ENCODE measurements at places on chromosomes 4 and X.

DNA sequence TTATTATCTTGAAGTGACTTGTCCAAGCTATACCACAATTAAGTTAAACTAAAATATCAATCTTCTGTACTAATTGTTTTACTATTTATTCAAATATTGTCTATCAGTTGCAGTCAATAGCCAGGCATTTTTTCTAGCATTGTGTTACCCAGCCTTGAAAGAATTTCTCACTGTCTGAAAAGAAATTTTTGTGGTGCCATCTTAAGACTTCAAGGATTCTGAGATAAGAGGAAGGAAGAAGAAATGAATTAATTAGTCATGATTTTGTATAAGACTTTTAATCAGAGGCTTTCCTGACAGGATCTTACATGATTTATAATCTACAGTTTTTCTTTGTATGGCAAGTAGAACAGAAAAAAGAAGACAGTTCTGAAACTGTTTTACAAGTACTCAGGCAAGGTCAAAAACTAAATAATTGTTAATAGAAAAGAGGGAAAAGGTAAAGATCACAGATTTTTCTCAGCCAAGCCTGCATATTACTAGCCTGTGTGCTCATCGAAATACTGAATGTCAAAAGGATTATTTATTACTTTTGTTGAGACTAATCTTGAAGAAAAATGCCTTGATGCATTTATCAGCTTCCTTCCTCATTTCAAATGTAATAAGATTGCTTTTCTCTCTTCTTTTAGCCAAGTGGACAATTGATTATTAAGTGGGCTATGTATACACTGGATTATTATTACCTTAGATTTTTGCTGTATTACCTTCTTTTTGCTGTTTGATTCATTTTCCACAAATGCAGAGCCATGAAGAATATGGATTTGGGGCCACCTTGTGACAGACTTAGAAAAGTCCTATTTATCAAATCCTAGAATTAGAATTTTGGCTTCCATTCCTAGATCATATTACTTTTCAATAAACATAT lies 53.8 kb downstream of the CXCL1 start:
- H3K27ac ChIP-seq = peak overlapping the region; percentile 43
- H3K4me3 ChIP-seq = no peak overlapping the region
- DNase-seq = peak; percentile 54
- H3K36me3 ChIP-seq = no peaks in the 10 kb centered on the region

DNA sequence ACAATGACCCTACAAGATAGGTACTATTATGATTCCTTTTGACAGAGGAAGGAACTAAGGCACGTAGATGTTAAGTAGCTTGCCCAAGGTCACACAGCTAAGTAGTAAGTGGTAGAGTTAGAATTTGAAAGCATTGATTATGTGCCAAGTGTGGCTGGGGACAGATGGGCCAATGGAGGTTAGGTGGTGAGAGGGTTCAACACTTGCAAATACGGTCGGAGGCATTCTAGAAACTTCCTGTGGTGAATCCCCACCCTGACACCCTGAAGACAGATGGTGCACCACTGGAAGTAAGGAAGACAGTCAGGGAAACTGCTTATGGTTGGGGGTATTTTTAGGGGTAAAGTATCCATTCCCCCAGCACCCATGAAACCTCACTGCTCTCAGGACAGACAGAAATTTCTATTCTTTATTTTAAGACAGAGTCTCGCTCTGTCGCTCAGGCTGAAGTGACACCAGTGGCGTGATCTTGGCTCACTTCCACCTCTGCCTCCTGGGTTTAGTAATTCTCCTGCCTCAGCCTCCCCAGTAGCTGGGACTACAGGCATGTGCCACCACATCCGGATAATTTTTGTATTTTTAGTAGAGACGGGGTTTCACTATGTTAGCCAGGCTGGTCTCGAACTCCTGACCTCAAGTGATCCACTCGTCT lies 142.5 kb downstream of the RASL11B start:
- DNase-seq = no peak
- H3K4me3 ChIP-seq = no peak overlapping the region
- no peak overlapping the region for H3K27ac ChIP-seq
- peaks cover 11% of the 10 kb centered on the region for H3K36me3 ChIP-seq
- no peaks in the 10 kb centered on the region for H3K4me1 ChIP-seq

DNA sequence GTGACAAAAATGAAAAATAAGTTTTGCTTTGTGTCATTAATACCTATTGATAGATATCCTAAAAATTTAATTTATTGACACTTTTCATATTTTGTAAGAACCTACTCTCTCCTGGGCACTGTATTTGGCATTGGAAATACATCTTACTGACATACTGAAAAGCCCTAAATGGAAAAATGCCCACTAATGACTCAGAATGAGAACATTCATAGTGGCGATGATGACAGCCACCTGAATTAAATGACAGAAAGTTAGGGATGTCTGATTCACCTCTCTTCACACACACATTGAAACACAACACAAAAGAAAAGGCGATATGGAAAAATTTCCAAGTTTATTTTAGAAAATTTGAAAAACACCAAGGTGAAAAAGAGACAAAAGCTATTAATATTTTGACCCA lies 992.3 kb downstream of the STPG2 start:
- H3K27ac ChIP-seq = no peak overlapping the region
- no peak overlapping the region for H3K4me3 ChIP-seq
- DNase-seq = no peak
- H3K36me3 ChIP-seq = no peaks in the 10 kb centered on the region

DNA sequence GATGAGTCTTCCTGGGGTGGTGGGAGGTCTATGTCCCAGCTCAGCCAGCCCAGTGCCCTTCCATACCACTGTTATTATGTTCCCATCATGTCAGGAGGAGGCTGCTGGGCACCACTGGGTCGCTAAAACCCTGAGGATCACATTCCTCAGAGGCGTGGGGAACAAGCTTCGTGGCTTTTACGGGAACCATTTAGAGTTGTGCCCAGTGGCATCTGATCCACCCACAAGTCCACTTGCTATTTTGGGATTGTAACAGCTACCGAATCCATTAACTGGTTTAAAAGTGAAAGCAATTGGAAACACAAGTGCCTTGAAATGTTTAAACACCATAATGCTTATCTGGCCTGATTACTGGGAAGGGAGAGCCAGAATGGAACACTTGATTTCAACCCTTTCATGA lies 13.1 kb upstream of the CCKAR start:
- no peak overlapping the region for H3K27ac ChIP-seq
- no peak for DNase-seq
- no peaks in the 10 kb centered on the region for H3K27me3 ChIP-seq
- H3K4me1 ChIP-seq = peaks cover 1% of the 10 kb centered on the region
- H3K4me3 ChIP-seq = no peak overlapping the region
- H3K36me3 ChIP-seq = no peaks in the 10 kb centered on the region

DNA sequence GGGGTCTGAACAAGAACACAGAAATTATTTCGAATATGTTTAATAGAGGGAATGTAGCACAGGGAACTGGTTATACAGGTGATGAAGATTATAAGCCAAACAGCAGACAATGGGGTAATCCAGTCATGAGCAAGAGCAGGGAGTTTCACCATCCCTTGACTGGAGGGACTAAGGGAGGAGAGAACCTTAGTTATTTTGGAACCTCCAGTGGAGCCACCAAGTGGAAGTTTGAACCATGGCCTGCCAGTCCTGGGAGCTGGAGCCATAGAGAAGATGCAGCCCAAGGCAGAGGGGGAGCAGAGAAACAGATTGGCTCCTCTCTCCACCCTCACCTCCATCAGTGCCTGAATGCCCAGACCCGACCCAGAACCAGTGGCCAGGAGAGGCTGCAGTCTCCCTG lies 264.6 kb upstream of the RASGEF1B start:
- no peak for DNase-seq
- no peak overlapping the region for H3K4me3 ChIP-seq
- no peak overlapping the region for H3K27ac ChIP-seq
- no peaks in the 10 kb centered on the region for H3K27me3 ChIP-seq

GRCh38 chrX:45769761-45770582 lies 569.3 kb upstream of the DIPK2B start:
- H3K4me3 ChIP-seq = peak overlapping the region; percentile 89
- H3K36me3 ChIP-seq = no peaks in the 10 kb centered on the region
- H3K27ac ChIP-seq = peak overlapping the region; percentile 97
- no peaks in the 10 kb centered on the region for H3K27me3 ChIP-seq
- peaks cover 3% of the 10 kb centered on the region for H3K4me1 ChIP-seq

- H3K27me3 ChIP-seq = no peaks in the 10 kb centered on the region
- peak overlapping the region; percentile 93 for H3K27ac ChIP-seq
- no peaks in the 10 kb centered on the region for H3K36me3 ChIP-seq
- H3K4me3 ChIP-seq = no peak overlapping the region
- DNase-seq = peak; percentile 53
- peaks cover 5% of the 10 kb centered on the region for H3K4me1 ChIP-seq
These were observed 95.9 kb upstream of the RPS6KA3 start for GRCh38 chrX:20362268-20363267.

GRCh38 chr4:176858839-176859238 lies 66.1 kb upstream of the VEGFC start:
- no peaks in the 10 kb centered on the region for H3K27me3 ChIP-seq
- no peaks in the 10 kb centered on the region for H3K4me1 ChIP-seq
- no peaks in the 10 kb centered on the region for H3K36me3 ChIP-seq
- no peak for DNase-seq
- no peak overlapping the region for H3K4me3 ChIP-seq

Measured in mesenchymal stem cell (in vitro differentiated cells and primary cell).